ENCODE measurements at places on chromosomes 11 and 22.

GRCh38 chr22:28239941-28240340, 320.9 kb upstream of the PITPNB start:
- DNase-seq = no peak

DNA sequence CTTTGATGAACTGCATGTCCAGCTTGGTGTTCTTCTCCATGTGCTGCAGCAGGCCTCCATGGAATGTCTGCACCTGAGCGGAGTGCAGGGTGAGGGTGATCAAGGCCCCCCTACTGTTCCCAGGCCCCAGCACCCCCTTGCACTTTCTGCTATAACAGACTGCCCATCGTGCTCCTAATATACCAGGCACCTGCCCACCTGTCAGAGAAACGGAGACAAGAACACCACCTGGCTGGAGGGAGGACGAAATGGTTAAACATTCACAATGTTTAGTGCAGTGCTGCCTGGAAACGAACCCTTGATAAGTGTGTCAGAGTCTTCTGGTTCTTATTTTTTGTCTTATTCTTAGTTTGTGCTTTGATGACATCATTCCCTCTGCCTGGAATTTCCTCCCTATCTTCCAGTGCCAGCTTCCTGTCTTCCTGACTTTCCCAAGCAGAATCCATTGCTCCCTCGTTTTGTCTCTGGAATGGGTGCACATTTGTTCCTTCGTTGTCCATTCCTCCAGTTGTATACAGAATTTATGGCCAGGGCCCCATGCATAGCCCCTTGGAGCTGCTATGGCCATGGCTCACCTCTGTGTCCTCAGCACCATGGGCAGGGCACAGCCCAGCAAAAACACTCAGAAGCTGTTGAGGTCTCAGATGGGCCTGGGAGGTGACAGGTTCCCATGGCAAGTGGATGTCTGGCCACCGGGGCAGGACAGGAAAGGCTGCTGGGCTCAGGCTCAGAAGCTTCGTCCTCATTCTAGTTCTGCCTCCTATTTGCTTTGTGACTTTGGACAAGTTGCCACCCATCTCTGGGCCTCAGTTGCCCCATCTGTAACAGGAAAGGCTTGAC, 11.9 kb downstream of the BAIAP2L2 start:
- DNase-seq = no peak

DNA sequence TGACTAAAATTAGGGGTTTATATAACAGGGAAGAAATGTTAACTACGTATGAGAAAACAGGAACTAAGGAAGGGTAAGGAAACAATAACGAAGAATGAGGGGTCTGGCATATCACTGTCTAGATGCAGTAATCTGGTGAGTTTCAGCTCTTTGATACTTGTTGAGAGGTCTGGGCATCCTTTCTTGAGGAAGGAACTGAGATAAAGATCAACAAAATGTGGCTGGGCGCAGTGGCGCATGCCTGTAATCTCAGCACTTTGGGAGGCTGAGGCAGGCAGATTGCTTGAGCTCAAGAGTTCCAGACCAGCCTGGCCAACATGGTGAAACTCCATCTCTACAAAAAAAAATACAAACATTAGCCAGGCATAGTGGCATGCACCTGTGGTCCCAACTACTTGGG, 2.7 kb downstream of the DCDC1 start:
- DNase-seq = no peak

DNA sequence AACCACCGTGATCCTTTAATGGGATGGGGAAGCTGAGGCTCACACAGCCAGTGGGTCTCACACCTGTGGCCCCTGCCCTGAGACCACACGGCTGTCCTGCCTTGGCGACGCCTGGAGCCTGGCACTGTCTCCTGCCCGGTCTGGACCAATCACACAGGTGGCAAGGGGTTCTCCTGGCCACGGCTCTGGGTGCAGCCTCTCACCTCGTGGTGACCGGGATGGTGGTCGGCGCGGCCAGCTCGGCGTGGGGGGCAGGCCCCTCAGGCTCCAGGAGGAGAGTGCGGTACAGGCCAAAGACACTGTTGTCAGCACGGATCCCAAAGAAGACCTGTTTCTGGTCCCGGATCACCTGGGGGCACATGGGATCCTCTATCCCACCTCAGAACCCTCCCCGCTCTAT, 8.7 kb downstream of the ANO9 start:
- DNase-seq = no peak

- no peak for DNase-seq
Observed at GRCh38 chr11:33881651-33882503, 10.0 kb downstream of the LMO2 start.

DNA sequence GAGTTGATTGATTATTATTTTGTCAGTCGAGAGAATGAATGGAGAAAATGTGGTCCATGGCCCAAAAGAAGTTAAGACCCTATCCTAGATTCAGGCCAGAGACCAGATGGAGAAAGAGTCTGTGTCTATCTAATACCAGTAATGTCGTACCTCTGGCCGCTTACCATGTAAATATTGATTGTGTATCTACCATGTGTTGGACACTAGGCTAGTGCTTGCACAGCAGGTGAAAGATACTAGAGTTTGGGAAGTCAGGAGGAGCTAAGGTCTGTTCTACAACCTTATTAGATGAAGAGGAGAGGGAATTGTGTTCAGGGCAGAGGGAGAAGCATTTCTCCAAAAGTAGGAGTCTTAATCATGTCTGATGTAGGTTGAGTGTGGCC, 31.8 kb downstream of the PIK3IP1 start:
- DNase-seq = no peak

GRCh38 chr22:47928631-47929030, 1166.2 kb downstream of the TBC1D22A start:
- DNase-seq = no peak

DNA sequence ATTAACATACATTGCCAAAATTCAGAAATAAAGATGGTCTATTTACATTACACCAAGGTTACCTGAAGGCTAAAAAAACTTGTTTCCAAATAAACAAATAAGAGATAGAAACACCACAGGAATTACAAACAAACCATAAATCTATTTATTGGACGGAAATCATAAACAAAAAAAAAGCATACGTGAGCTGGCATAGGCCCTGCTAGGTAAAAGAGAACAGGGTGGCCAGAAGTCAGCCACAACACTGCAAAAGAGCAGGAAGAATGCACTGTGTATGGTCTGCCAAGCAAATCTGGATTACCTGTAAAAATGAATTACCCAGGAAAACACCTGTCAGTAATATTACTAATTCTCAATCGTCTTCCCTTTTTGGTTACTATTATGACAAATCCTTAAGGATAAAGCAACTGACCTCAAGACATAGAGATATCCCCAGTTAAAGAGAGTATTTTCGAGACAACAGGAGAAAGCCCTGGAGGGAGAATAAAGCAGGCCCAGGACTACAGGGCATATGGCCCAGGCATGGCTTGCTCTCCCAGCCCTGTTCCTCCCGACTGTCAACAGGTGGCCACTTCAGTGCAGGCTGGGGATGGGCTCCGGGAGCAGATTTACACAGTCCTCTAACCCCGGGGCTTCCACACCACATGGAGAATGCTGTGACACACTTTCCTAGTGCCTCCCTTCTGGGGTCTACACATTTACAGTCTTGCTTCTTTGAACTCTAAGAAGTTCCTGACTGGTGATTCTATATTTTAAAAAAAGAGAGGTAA, 18.0 kb downstream of the PPP2R1B start:
- DNase-seq = no peak

GRCh38 chr11:94401773-94402265, 600 bp upstream of the GPR83 start:
- no peak for DNase-seq

- no peak for DNase-seq
Observed at GRCh38 chr11:15157606-15158137, 42.9 kb downstream of the INSC start.

- no peak for DNase-seq
Observed at GRCh38 chr11:55956521-55956920, 13.2 kb downstream of the OR10AG1 start.

DNA sequence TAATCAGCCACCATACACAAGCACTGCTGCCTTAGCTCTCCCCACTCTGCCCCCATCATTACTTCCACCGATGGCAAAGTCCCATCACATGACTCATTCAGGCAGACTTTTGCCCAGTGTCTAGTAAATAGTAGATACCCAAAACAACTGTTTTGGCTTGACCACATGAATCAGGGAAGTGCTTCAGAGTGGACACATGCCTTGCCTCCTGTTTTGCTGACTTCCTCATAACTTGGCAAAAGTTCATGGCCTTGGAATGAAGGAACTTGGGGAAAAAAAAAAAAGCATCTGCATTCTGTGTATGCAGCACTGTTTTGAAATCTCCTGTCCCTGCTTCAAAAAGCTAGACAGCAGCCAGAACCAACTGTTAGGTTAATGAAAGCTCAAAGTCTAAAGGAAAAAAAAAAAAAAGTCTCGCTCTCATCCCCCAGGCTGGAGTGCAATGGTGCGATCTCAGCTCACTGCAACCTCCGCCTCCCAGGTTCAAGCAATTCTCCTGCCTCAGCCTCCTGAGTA, 335.3 kb downstream of the FAM181B start:
- peak; percentile 47 for DNase-seq

DNA sequence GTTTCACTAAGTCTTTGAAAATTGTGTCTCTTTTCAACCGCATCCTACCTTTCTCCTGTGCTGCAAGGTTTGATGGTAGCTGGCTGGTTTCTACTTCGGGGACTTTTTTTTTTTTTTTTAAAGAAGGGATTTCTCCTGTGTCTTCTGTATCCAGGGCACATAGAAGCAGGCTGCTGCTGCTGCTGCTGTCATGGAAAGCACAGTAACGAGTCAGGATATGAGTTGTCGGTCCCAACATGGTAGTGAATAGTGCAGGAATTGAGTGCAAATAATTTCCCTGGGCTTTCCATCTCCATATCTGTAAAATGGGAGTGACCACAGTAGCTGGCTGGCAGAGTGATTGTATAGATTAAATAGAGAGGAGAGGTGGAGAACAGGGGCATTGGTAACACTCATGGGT, 118.3 kb upstream of the NAV2 start:
- no peak for DNase-seq

GRCh38 chr11:92946707-92947106, 22.7 kb upstream of the MTNR1B start:
- no peak for DNase-seq

DNA sequence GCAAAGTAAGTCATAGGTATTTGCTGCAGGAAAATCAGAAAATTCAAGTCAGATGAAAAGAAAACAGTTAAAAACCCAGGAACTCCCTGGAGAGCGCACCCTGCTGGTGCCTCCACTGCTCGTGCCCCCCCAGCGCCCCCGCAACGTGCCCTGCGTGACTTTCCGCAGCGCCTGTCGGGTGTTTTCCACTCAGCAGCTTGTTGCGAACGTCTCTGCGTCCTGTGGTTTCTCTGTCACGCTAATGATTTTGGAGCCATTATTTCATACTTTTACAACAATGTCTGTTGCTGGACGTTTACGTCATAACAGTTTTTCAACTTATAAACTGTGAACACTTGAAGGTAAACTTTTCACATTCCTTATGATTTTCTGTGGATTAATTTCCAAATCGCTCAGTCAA, 5.0 kb downstream of the CRELD2 start:
- no peak for DNase-seq

DNA sequence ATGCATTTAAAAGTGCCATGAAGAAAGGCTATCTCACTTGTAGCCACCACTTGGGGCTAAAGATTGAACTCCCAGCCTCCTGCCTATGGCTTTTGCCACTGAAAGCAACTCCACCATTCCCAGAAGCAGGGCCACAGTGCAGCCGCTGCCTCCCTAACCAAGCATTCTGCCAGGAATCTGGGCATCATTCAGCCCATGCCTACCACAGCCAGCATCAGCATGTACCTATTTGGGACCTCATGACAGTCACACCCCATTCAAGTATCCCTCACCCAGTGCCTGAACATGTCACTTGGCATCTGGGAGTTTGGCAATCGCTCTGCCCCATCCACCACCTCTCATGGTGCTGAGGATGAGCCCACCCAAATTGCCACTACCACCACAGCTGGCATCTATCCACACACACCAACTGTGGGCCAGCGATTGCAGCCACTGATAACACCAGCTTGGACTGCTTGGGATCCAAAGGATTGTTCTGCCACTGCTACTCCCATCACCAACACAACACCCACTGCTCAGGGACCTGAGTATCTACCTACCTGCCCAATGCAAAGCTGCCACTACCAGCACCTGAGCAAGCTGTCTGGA, 234.4 kb downstream of the GRM5 start:
- no peak for DNase-seq

- no peak for DNase-seq
Observed at GRCh38 chr11:126408901-126409619, 53.6 kb downstream of the ST3GAL4 start.

- no peak for DNase-seq
Observed at GRCh38 chr11:76669901-76670484, 554 bp downstream of the LRRC32 start.

DNA sequence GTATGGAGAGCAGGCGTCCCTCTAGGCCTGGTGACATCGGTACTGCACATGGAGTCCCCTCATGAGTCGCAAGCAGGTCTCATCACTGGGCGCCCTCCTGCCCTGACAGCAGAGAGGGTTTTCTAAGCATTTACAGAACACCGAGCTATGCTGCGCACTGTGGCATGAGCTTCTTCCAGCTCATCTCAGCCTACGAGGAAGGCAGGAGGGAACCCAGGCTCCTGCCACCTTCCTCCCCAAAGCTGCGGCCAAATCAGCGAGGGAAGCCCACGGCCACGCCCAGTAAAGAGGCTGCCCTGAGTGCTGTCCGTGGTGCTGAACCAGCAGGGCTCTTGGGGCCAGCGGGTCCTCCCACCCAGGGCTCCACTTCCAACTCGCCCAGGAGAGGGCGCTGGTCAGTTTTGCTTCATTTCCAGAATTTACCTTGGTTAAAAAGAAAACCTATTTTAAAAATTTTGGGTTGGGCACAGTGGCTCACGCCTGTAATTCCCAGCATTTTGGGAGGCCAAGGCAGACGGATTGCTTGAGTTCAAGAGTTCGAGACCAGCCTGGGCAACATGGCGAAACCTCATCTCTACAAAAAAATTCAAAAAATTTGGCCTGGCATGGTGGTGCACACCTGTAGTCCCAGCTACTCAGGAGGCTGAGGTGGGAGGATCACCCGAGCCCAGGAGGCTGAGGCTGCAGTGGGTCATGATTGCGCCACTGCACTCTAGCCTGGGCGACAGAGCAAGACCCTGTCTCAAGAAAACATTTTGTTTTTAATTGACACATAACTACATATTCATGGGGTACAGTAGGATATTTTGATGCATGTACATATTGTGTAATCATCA, 34.2 kb downstream of the PHF21B start:
- DNase-seq = peak; percentile 52

- DNase-seq = no peak
Observed at GRCh38 chr11:1938343-1939005, 8.7 kb upstream of the MRPL23 start.

GRCh38 chr11:8652140-8652539, 30.3 kb downstream of the TRIM66 start:
- no peak for DNase-seq

- DNase-seq = no peak
Observed at GRCh38 chr11:79098146-79098545, 342.7 kb downstream of the TENM4 start.

- no peak for DNase-seq
Observed at GRCh38 chr11:65115361-65116082, 2.0 kb downstream of the ZNHIT2 start.

- DNase-seq = no peak
Observed at GRCh38 chr11:11215944-11216343, 137.1 kb downstream of the CSNK2A3 start.
